ENCODE measurements at places on chromosomes 5 and 9. TPM values are rescaled to one million over a fixed set of nuclear protein-coding genes. Genes with fewer than 3 reads are reported as not detected.

DOCK8 gene
- total RNA-seq: under 0.01 TPM

- peak; percentile 17 for DNase-seq
- no peak overlapping the region for H3K4me3 ChIP-seq
- H3K4me1 ChIP-seq: no peaks in the 10 kb centered on the region
- no peaks in the 10 kb centered on the region for H3K36me3 ChIP-seq
These were observed 562.7 kb downstream of the TLE4 start for GRCh38 chr9:80134487-80134886.

GRCh38 chr5:140596321-140596741, 31.7 kb downstream of the SLC35A4 start:
- H3K36me3 ChIP-seq: no peaks in the 10 kb centered on the region
- H3K4me3 ChIP-seq: no peak overlapping the region
- no peak overlapping the region for H3K27ac ChIP-seq
- no peak for DNase-seq
- H3K27me3 ChIP-seq: no peaks in the 10 kb centered on the region

DNA sequence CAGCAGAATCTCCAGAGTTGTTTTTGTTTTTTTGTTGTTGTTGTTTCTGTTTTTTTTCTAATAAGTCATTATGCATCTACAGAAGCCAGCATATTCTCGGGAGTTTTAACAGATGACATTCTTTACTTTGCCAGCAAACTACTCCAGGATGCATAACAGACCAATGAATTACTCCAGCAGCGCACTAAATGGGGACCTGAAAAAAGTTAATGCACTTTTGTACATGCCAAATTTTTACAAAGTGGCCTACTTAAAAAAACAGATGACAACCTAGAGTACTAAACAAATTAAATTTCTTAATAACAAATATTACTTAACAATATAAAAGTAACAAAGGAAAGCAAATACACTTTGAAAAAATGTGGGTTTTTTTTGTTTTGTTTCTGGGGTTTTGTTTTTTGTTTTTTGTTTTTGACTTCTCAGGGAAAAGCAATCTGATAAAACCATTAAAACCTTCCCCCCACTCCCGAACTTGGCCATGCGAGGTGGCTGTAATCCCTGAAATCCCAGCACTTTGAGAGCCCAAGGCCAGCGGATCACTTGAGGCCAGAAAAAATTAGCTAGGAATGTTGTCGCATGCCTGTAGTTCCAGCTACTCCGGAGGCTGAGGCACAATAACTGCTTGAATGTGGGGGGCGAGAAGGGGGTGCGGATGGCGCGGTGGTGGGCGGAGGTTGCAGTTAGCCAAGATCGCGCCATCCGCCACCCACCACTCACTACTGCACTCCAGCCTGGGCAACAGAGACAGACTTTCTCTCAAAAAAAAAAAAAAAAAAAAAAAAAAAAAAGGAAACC, 352.4 kb downstream of the CETN3 start:
- H3K4me3 ChIP-seq: no peak overlapping the region
- peaks cover 10% of the 10 kb centered on the region for H3K4me1 ChIP-seq
- DNase-seq: no peak

DNA sequence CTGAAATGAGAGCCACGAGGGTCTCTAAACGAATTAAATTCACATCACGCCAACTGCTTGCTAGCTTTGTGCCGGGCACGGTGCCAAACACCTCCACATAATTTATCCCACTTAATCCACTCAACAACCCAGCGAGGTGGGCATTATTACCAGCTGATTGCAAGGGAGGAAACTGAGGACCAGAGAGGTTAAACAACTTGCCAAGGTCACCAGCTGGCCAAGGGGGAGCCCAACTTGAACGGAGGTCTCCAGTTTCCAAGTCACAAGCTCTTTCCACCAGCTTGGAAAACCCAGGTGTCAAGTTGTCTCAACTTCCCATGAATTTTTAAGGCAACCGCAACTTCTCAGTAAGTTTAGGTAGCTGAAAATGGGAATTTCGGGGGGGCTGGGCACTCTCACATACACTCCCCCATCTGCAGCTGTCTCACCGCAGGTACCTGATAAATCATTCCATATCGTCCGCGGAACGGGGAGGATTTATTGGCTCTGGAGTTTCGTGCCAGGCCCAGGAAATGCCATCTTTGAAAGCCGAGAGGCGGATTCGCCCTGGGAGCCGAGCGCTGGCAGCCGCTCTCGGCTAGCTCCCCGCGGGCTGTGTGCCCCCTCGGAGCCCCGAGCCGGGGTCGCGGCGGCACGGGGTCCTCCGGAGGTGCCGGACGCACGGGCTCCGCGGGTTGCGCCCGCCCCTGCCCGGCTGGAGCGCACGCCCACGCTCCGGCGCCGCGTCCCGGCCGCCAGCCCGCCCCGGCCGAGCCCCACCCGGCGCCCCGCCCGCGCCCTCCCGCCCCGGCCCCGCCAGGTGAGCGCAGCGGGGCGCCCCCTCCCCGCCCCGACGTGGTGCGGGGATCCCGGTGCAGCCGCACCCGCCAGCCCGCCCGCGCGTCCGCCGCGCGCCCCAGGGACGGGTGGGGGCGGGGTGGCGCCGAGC, 617 bp downstream of the PTPN3 start:
- H3K4me1 ChIP-seq: peaks cover 5% of the 10 kb centered on the region
- peak; percentile 94 for DNase-seq
- H3K36me3 ChIP-seq: no peaks in the 10 kb centered on the region
- H3K27me3 ChIP-seq: peaks cover 49% of the 10 kb centered on the region

All from osteoblast (primary cell).